Left renal pelvis (tissue), 4 donors: ENCODE measurements at places on chromosomes 7 and 10. TPM values are rescaled to one million over a fixed set of nuclear protein-coding genes. Genes with fewer than 3 reads are reported as not detected.

The RGR gene
- polyA plus RNA-seq: not detected

- no peak for DNase-seq
Measured at GRCh38 chr7:51123322-51124019, 193.1 kb downstream of the COBL start.

DNA sequence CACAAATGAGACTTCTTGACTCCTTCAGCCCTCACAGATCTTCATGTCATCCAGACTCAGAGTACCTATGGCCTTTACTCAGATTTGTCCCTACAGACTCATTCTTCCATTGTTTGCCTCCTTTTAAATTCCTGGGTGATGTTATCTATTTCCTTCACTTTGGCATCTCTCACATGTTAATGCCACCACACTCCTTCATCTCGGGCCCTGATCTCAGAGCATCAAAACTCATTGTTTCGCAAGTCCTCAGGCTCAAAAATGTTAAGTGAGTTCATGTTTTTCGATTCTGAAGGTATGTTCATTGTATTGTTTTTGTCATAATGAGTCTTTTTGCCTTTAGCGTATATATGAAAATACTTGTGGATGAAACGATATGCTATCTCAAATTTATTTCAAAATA lies 62.3 kb upstream of the AHR start:
- no peak for DNase-seq

GRCh38 chr10:126669168-126669567 lies 1.3 kb downstream of the C10orf90 start:
- DNase-seq: peak; percentile 22

DNA sequence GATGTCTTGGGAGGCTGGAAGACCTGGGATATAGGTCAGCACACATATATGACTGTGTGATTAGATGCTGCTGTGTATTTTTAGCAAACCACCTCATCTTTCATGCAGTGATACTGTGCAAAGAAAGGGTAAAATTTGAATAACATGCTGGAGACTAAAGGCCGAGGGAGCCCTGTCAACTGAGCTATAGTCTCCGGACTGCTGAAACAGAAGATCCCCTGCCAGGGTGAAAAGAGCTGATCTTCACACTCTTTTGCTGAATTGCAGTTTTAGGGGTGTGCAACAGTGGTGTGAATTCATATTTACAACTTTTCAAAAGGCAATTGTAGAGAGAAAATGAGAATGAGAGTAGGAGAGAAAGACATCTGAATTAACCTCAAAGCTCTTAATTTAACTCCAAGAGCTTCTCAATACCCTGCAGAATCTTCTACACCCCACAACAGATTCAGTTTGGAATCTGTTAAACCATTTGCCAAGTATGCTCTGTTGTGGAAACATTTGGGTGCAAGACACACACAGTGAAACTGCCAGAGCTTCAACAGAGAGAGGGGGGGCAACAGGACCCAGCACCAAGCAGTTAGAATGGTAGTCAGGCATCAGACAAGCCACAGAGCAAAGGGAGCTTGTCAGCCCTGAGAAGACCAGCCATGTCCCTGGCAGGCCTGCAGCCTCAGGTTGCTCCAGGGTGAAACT lies 190.1 kb upstream of the STK17A start:
- DNase-seq: no peak

DNA sequence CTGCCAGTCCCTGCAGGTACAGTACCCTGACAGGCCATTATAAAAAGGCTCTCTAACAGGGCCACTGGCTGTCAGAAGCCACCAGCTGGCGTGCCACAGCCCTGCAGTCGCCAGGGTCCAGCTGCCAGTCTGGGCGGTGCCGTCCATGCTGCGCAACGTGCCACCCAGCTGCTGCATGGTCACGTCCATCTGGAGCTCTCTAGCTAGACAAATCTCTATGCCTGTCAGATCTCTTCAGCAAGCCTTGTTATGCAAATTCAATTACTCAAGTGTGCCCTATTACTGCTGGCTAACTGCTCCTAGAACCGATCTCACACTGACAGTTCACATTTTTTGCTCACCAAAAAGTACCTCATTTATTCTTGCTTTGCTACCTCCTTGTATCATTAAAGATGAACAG lies 75.9 kb downstream of the HIBADH start:
- no peak for DNase-seq

GRCh38 chr10:16857419-16857818 lies 40.2 kb upstream of the RSU1 start:
- DNase-seq: no peak

DNA sequence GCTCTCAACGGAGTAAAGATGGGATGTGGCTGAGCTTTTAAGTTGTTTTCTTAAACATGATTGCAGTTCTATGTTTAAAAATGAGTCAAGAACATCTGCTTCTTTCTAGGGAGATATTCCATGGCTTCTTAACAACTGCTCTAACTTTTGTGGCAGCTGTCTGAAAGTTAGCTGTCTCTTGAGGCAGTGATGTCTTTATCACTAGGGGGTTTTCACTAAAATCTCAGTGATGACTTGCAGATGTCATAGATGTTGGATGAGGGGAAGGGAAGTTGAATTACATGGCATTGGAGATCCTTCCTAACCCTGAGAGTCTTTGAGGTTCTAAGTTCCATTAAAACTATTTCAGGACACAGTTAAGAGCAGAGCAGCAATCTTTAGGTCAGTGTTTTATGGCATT lies 43.5 kb downstream of the PRKG1 start:
- DNase-seq: no peak

GRCh38 chr10:14648946-14649345 lies 125.8 kb downstream of the FAM107B start:
- DNase-seq: no peak

GRCh38 chr10:45443101-45444009 lies 69.3 kb downstream of the ALOX5 start:
- no peak for DNase-seq

DNA sequence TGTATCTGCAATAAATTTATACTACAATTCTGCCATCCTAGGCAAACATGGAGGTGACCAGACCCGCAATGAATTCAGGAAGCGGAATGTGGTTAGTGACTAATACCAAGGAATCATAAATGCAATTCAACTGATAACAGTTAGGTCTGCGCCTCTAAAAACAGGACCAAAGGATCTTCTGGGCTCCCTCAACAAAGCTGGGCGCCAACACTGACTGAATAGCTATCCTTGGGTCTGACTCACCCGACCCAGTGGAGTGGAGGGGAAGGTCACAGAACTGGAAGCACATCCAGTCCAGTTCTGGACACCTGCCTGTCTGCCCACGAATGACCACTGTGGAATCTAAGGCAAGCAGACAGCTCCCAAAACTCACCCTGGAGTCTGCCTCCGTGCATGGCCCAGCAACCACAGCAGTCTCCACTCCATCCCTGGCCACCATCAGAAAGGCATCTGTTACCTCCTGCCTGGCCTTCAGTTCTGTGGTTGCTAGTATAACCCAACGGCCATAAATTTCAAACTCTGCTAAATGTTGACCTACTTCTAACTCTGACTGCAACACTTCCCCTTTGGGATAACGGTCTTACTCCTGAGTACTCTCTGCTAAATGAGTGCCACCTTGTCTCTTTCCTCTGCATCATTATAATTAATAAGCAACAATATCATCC lies 43.0 kb upstream of the DLX6 start:
- DNase-seq: no peak

DNA sequence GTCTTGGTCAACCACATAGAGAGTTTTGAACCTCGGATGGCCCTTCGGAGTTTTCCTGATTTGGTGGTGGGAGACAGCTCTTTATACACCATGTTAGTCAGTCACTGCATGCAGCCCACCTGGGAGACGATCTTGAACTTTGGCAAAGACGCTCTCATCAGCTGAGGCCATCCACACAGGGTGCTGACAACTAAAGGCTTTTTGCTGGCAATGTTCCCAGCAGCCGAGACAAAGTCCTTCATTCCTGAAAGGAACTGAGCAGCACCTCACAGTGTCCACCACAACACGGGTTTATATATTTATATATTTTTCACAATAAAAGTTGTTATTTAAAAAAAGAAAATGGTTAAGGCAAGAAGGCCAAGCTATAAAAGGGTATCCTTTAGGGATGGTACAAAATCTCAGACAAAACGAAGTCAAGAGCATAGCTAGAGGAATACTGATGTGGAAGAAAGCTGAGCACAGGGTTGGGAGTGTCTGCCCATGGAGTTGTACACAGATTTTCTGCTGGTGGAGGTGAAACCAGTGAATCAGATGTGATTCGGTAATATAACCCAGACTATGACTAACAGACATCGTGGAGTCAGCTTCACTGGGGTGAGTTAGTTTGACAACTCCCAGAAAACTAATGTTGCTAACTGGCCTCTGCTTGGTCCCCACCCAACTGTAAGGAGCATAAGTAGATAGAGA lies 27.4 kb upstream of the CAPZA2 start:
- DNase-seq: peak; percentile 12

DNA sequence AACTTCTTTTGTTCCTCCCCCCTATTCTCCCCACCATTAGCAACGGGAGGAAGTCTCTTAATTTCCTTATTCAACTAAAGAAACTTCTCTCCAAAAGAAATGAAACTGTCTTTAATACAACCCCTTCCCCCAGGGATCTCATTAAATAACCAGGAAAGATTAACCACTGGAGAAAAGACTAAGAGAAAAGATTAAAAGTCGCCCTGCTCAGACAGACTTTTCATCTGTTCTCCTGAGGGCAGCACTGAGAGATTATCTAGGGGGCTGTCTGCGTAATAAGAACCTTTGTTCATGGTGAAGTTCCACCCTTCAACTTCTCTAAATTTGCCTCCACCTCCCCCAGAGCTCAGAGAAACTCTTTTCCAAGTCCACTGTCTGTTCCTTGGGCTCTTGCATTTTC lies 105.5 kb downstream of the HGF start:
- no peak for DNase-seq

DNA sequence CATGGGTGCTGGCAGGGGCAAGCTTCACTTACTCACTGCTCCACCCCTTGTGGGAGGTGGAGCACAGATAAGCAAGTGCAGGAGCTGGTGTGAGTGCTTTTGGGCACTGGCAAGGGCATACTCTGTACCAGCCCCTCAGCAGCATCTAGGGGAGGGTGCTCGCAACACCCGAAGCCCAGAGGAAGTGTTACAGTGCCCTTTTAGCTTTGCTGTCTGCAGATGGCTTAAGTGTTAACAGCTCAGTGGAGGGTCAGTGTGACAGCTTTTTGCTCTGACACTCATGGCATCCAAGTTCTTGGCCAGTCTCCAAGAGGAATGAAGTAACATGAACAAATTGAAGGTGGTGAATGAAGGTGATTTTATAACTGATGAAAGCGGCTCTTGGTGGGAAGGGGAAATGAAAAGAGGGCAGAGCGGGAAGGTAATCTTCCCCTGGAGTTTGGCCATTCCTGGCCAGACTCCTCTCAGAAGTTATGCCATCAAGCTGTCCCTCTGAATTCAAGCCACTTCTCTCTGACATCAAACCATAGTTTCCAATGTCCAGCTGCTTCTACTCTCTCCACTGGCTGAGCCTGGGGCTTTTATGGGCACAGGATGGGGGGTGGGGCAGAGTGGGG lies 862.5 kb downstream of the KCNMA1 start:
- no peak for DNase-seq

- DNase-seq: no peak
Measured at GRCh38 chr7:111029141-111029572, 61.8 kb upstream of the LRRN3 start.

- no peak for DNase-seq
Measured at GRCh38 chr7:137985897-137986251, 16.0 kb downstream of the CREB3L2 start.

The SPDYE16 gene
- 1.6 TPM for polyA plus RNA-seq

The TRPV6 gene
- polyA plus RNA-seq: 0.31 TPM

GRCh38 chr7:102253973-102254370 lies 32.7 kb upstream of the SH2B2 start:
- DNase-seq: no peak

- no peak for DNase-seq
Measured at GRCh38 chr7:816751-817671, 15.3 kb upstream of the SUN1 start.

GRCh38 chr10:129759214-129760002 lies 204.7 kb downstream of the EBF3 start:
- DNase-seq: no peak
